ENCODE measurements at places on chromosomes 7 and 10. TPM values are rescaled to one million over a fixed set of nuclear protein-coding genes. Genes with fewer than 3 reads are reported as not detected.

OR2A5 gene
- total RNA-seq, result not detected

RAMP3 gene
- not detected for total RNA-seq

GRCh38 chr7:155945670-155946325 lies 133.5 kb upstream of the SHH start:
- DNase-seq, result no peak

DNA sequence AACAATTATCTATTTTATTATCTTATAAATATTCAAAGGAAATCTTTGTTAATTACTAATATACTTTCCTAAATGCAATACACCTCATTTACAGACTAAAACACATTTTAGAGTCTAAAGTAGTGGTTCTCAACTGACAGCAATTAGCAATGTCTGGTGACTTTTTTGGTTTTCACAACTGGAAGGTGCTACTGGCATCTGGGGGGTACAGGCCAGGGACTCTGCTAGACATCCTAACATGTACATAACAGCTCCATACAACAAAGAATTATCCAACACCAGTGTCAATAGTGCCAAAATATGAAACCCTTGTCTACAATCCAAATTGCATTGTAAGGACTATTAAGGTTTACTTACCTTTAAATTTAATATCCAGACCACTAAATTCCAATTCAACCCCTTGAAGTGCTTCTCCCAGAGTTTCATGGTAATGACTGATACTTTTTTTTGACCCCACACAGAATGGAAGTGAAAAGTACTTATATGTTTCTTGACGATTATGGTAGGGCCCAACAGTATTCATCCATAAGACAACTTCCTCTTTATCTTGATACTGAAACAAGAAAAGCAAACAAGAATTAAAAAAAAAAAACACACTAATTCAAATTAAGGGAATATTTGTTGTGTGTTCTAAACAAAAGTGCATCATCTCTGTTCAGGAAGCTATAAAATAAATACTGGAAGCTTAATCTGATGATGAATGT lies 10.4 kb downstream of the TM9SF3 start:
- no peak for DNase-seq

DNA sequence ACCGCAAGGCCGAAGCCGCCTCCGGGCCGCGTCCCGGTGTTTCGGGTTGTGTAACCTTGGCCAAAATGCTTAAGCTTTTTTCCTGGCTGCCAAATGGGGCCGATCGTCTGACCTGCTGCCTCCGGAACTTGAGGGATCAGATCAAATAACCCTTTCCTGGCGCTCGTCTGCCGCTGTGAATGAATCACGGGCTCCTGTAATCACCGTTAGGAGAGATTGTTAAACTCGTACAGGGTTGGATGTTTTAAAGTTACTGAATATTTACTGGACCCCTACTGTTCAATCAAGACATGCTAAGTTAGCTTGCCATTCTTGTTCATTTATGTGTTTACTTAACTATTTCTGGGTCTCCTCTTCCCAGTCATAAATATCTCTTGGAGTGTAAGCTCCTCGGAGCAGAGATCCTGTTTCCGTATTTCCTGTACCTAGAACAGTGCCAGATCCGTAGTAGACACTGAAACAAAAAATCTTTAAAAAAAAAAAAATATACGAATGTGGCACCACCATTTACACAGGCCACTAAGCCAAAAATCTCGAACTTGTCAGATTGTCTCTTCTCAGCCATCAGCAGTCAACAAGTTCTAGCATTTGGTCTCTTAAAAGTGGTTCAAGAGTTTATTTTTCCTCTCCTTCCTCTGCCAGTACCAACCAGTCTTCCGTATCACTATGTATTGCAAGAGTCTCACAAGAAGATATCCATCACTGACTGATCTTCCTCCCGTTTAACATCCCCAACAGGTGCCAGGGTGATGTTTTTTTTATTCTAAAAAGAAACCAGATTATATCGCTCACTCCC lies 650 bp upstream of the TM9SF3 start:
- DNase-seq, result no peak

- DNase-seq, result no peak
Measured at GRCh38 chr10:67696029-67696428, at the start of gene CTNNA3. Gene CTNNA3 (minus strand): TSS chr10:67696195.

GRCh38 chr10:29962166-29962850 lies 97.1 kb downstream of the JCAD start:
- no peak for DNase-seq

DNA sequence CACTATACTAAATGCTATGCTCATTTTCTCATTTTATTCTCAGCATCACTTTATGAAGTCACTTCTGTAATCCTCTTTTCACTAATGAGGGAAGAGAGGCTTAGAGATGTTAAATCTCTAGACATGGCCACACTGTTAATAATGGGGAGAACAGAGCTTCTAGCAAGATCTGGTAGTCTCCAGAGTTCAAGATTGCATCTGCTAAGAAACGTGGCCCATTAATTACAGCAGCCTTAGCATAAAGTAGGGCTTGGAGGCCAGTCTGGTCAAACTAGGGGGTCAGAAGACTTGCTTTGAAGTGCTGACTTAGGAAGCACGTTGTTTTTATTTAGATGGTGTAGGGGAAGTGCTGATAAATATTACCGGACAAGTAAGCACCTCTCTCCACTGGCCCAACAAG lies 29.3 kb downstream of the ARL4A start:
- no peak for DNase-seq

Data from foreskin keratinocyte (primary cell).